ENCODE measurements at places on chromosomes 12 and 14.
A peak's percentile ranks its signal among the peaks of the same experiment; 100 is the strongest.

DNA sequence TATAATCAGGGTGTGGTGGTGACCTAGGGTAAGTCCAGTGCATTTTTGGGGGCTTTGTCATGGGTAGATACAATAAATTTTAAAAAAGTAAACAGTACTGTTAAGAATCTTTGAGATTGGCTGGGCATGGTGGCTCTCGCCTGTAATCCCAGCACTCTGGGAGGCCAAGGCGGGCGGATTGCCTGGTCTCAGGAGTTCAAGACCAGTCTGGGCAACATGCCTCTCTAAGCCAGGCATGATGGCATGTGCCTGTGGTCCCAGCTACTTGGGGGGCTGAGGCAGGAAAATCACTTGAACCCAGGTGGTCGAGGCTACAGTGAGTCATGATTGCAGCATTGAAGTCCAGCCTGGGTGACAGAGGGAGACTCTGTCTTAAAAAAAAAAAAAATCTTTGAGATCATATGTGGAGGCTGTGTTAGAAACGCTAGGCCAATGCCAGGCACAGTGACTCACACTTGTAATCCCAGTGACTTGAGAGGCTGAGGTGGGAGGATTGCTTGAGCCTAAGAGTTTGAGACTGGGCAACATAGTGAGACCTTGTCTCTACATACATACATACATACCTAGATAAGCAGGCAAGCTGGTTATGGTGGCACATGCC lies 67.7 kb downstream of the PRKCH start:
- no peak for DNase-seq

- no peak for DNase-seq
Measured at GRCh38 chr14:104714681-104715080, 9.3 kb upstream of the ADSS1 start.

DNA sequence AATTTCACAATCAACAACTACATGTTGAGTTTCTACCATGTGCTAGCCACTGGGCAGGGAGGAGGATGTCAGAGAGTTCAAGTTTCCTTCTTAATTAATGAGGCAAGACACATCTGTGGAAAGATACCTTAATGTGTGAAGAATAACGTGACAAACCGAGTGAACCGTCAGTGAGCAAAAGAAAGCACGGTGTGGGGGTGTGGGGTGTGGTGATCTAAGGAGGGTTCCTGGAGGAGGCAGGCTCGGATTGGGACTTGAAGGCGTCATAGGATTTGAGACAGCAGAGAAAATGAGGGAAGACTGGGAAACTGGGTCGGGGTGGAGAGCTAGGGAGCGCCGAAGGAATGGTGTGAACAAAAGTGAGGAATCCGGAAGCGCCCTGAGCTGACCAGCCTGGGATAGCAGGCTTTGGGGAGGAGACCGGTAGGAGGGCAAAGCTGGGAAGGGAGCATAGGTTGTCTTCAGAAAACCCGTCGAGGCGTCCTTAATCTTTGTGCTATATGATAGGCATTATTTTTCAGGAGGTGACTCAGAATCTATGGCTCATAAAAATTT lies 22.3 kb downstream of the GALNT8 start:
- no peak for DNase-seq

GRCh38 chr12:108302403-108303311 lies 36.5 kb downstream of the CMKLR1 start:
- peak; percentile 89 for DNase-seq

DNA sequence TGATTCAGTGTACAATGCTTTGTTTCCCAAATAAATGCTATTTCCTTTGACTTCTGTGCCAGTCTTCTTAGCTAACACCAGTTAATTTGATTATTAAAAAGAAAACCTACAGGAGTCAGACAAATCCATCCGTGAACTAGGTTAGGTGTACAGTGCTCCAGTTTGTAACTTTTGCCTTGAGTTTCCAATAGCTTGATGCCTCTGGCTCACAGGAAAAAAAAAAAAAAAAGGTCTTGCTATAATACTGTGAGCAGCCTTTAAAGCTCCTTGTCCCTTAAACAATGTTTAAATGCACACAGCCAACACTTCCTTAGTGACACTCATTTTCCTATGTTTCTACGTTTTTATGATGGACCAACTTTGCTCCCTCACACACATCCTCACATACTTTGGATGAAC lies 71.8 kb upstream of the TMX1 start:
- no peak for DNase-seq

Data from Right ventricle myocardium superior (tissue), 1 donor.